Stimulated activated naive CD8-positive, alpha-beta T cell treated with anti-CD3 and anti-CD28 coated beads, Interleukin-15, amount 100 ng/mL, for 72 hours (primary cell): ENCODE measurements at places on chromosomes 6 and 20.

DNA sequence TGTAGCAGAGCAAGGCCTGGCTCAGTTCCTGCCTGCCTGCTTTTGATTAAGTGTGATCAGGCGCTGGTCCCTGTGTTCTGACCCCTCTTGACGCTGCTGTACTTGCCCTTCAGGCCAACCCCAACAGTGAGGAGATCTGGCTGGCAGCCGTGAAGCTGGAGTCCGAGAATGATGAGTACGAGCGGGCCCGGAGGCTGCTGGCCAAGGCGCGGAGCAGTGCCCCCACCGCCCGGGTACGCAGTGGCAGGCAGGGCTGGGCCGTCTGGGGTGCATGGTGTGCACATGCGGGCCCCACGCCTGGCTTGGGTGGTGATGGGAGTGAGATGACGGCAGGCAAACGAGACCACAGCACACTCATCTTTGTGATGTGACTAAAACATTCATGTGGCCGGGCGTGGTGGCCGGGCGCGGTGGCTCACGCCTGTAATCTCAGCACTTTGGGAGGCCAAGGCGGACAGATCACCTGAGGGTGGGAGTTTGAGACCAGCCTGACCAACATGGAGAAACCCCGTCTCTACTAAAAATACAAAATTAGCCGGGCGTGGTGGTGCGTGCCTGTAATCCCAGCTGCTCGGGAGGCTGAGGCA, 10.1 kb upstream of the C20orf204 start:
- no peak for DNase-seq

DNA sequence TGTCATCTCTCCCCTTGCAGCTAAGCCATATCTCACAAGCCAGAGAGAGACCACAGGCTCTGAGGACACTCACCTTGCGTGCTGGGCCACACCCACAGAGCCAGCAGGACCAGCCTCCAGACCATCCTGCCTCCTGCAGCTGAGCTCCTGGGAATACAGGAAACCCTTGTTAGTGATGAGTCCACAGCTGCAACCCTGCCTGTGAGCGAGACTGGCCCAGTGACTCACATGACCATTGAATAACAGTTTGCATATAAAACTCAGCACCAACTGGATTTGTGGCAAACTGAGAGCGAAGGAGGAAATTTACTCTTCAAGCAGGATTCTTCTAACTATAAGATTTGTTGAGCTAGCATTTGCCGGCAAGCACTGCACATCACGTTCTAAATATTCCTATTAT, 3.0 kb downstream of the THBS2 start:
- DNase-seq: no peak

- no peak for DNase-seq
Measured at GRCh38 chr6:20309186-20309585, 92.5 kb upstream of the E2F3 start.

- no peak for DNase-seq
Measured at GRCh38 chr6:124797224-124797623, 165.0 kb upstream of the RNF217 start.

GRCh38 chr20:61756966-61757677, 308.6 kb downstream of the TAF4 start:
- no peak for DNase-seq

- no peak for DNase-seq
Measured at GRCh38 chr20:13525225-13525940, 113.3 kb downstream of the TASP1 start.

DNA sequence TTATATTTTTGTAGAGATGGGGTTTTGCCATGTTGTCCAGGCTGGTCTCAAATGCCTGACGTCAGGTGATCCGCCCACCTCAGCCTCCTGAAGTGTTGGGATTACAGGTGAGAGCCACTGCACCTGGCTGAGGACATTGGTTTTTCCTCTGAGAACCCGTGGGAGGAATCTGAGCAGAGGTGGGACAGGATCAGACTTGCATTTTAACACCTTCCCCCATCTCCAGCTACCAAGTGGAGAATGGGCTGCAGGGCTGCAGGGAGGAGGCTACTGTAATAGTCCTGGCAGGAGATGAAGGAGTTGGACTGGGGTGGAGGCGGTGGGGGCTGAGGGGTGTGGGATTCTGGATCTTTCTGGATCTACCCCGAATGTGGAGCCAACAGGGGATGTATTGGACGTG, 24.5 kb downstream of the FAM110A start:
- DNase-seq: no peak

DNA sequence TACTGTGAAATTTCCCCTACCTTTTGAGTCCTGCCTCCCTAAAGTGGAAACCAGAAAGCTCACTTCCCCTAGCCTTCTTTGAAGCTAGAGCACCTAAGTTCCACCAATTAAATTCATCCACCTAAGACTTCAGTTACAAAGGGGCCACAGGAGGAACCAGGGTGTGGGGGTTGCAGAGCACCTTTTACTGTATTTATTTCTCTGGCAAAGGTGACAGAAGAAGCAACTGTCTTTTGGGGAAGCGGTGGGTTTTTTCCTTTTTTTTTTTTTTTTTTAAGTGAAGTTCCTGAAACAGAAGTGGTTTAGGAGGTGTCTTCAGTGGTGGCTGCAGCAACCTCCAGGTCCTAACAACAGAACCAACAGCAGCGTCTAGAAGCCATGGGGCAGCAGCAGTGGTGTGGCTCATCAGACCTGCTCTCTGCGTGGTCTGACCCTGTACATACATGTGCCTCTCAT, 13.1 kb downstream of the PSMB9 start:
- no peak for DNase-seq
